A549 treated with DMSO at 1 μM for 4 hours (cell line): ENCODE measurements at places on chromosomes 1 and 21. TPM values are rescaled to one million over a fixed set of nuclear protein-coding genes. Genes with fewer than 3 reads are reported as not detected.

The SH3BGR gene
- 1.00 to 1.8 TPM (median 1.4 TPM) in 5 replicates for total RNA-seq

The MTARC2 gene
- 9.9 to 12.3 TPM (median 11.5 TPM) in 5 replicates for total RNA-seq

The DCLRE1B gene
- total RNA-seq, result 8.7 to 11.2 TPM (median 11.0 TPM) in 5 replicates

The SSX2IP gene
- 11.4 to 16.2 TPM (median 14.0 TPM) in 5 replicates for total RNA-seq

The SDC3 gene
- total RNA-seq, result 6.9 to 10.7 TPM (median 8.6 TPM) in 5 replicates

The SKI gene
- total RNA-seq, result 19.8 to 26.8 TPM (median 24.1 TPM) in 5 replicates

The NBPF10 gene
- 0.55 to 0.76 TPM (median 0.61 TPM) in 5 replicates for total RNA-seq

The GRIK3 gene
- not detected in 5 replicates for total RNA-seq

The DNAJC6 gene
- 4.3 to 5.9 TPM (median 5.3 TPM) in 5 replicates for total RNA-seq

The ZNF683 gene
- not detected in 5 replicates for total RNA-seq

The GABPB2 gene
- total RNA-seq, result 2.3 to 4.7 TPM (median 3.7 TPM) in 5 replicates

The SMIM1 gene
- 0.74 to 2.5 TPM (median 1.1 TPM) in 5 replicates for total RNA-seq

The TEKT2 gene
- total RNA-seq, result not detected in 5 replicates

The MAP3K21 gene
- 11.7 to 14.2 TPM (median 13.6 TPM) in 5 replicates for total RNA-seq

The RSPH1 gene
- 0.45 to 0.94 TPM (median 0.67 TPM) in 5 replicates for total RNA-seq

The LZIC gene
- 20.7 to 24.6 TPM (median 22.2 TPM) in 5 replicates for total RNA-seq

The ADORA3 gene
- not detected in 5 replicates for total RNA-seq

The FAM110D gene
- total RNA-seq, result 0.03 to 0.07 TPM (median 0.04 TPM) in 3 of 5 replicates, not detected in the others

The OR2M3 gene
- not detected in 5 replicates for total RNA-seq

The FCGR1A gene
- not detected in 5 replicates for total RNA-seq

The TEX35 gene
- total RNA-seq, result 0.07 TPM in 1 of 5 replicates, not detected in the others

The LMX1A gene
- not detected in 5 replicates for total RNA-seq

The GABRD gene
- 0.27 to 0.97 TPM (median 0.63 TPM) in 5 replicates for total RNA-seq

The F3 gene
- total RNA-seq, result 1.9 to 3.3 TPM (median 3.1 TPM) in 5 replicates

The AVPR1B gene
- not detected in 5 replicates for total RNA-seq

The ALX3 gene
- not detected in 5 replicates for total RNA-seq

The GUCA2B gene
- 0.21 to 0.45 TPM in 2 of 5 replicates, not detected in the others for total RNA-seq

The ASPM gene
- 19.9 to 30.2 TPM (median 28.2 TPM) in 5 replicates for total RNA-seq

The OVAAL gene
- not detected in 5 replicates for total RNA-seq

The SUSD4 gene
- total RNA-seq, result 0.34 to 1.2 TPM (median 0.73 TPM) in 5 replicates

The PTAFR gene
- 0.24 to 0.38 TPM (median 0.29 TPM) in 5 replicates for total RNA-seq

The KRTAP13-3 gene
- total RNA-seq, result not detected in 5 replicates

The KRTAP19-3 gene
- total RNA-seq, result not detected in 5 replicates
